ENCODE measurements at places on chromosomes 2 and 18.

DNA sequence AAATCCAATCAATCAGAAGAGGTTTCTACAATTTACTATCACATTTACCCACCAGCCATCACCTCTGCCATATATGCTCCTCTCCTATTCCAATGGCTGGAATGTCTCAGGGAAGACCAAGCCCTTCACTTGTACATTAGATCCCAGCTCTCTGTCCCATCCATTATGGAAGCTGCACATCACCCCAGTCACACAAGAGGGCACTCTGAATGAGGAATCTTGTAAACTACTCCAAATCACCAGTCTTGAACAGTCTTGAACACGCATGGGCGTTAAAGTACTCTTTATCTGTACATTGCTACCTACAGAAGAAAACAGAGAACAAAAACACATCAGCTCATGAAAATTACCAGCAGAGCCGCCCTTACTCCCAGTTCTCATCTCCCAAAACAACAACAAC is 38.7 kb downstream of the ZC3H8 start:
- DNase-seq: peak; percentile 3

- peak; percentile 91 for DNase-seq
Measured at GRCh38 chr2:25078170-25079049, 36.5 kb downstream of the EFR3B start.

- no peak for DNase-seq
Measured at GRCh38 chr18:32612651-32613050, 142.0 kb upstream of the GAREM1 start.

GRCh38 chr2:229176136-229176535 is 95.0 kb downstream of the PID1 start:
- DNase-seq: no peak

GRCh38 chr2:218501665-218502064 is 66.5 kb downstream of the USP37 start:
- DNase-seq: peak; percentile 65

DNA sequence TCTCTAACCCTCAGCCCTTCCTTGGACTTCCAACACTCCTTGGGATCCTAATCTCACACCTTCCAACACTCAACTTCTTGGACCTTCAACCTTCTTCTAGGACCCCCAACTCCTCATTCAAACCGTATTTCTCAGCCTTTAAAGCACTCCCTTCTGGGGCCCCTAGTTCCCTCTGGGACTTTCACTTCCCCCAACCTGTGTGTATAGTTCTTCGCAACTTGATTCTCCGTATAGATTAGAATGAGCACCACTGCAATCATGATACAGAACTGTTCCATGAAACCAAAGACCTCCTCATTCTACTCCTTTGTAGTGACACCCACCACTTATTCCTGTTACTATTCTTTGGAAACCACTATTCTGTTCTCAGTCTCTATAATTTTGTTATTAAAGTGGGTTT is 62.0 kb upstream of the NFU1 start:
- DNase-seq: no peak

DNA sequence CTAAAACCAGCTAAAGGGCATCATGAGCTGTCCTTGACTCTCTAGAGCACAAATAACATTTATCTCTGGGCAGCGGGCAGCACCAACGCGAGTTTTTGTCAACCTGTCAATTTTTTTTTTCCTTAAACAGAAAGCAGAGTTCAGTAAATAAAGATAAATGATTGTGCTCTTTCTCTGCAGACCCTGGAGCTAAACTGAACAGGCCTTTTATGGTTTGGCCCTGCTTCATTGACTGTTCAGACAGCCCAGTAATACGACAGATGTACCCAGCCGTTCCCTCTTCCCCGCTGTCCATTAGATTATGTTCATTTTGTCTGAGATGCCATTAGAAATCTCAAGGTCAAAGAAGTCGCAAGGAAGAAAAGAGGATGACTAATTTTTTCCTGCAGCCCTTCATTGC is 280.5 kb upstream of the PIK3C3 start:
- no peak for DNase-seq

DNA sequence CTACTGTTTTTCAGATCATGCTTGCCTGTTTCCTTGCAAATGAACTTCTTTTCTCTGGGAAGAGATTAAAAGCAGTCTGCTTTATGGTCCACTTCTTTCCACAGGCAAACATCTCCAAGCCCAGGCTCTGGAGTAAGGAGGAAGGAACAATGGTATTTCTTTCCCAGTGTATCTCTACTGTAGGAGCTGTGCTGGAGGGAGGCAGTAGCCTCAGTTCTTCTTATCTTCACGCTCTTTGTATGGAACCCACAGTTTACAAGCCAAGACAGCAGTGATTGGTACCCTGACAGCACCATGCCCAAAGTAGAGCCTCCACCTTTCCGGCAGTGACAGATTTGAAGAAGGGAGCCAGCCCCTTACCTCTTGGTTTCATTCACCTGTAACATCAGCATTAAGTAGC is 35.2 kb downstream of the SPOPL start:
- no peak for DNase-seq

GRCh38 chr2:219642465-219643083 is 15.1 kb downstream of the SLC4A3 start:
- peak; percentile 88 for DNase-seq

GRCh38 chr2:19574778-19575260 is 216.4 kb upstream of the OSR1 start:
- peak; percentile 91 for DNase-seq

DNA sequence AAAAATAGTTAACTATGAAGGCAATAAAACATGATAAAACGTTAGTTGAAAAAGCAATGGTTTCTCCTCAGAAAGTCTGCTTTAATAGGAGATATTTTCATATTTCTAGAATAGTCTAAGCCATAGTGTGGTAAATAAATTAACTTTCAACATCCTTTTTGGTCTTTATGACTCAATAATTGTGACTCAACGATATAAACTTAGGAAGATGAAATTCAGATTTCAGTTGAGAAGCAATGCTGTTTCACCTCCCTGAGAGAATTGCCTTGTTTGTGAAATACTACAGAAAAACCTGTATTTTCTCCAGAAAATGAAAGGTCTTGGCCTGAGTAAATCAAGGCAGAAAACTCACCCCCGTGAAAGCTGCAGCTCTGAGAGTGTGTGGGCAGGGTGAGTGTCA is 166.9 kb downstream of the ETAA1 start:
- DNase-seq: peak; percentile 36

DNA sequence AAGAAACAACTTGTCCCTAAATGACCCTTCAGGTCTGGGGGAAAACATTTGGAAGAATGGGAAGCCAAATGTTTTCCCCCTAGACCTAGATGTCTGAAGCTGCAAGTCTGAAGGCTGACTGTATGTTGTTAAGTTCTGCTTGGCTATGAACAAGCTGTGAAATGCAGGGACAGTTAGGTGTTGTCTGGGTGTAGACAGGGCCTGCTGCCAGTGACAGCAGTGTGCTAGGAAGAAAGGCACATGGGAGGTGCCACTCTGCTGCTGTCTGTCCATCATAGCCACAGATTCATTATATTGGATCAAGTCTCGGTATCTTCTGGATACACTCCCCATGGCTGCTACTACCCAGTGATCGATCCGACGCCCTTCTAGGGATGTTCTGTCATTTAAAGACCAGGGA is 265.9 kb upstream of the PXDN start:
- no peak for DNase-seq

GRCh38 chr2:29246383-29247300 is 131.4 kb downstream of the CLIP4 start:
- DNase-seq: no peak

DNA sequence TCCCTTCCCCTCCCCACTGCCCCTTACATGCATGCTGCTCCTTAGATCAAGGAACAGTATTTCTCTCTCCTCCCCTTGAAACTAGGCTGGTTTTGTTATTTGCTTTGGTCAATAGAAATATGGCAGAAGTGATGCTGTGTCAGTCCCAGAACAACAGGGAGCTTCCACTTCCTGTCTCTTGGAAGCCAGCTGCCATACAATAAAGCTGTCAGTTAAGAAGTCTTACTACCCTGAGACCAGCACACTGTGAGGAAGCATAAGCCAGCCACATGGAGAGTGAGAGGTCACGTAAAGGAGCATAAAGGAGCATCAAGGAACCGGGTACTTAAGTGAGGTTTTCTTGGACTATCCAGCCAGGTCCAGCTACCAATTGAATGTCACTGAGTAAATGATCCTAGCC is 126.6 kb downstream of the NOL4 start:
- no peak for DNase-seq

DNA sequence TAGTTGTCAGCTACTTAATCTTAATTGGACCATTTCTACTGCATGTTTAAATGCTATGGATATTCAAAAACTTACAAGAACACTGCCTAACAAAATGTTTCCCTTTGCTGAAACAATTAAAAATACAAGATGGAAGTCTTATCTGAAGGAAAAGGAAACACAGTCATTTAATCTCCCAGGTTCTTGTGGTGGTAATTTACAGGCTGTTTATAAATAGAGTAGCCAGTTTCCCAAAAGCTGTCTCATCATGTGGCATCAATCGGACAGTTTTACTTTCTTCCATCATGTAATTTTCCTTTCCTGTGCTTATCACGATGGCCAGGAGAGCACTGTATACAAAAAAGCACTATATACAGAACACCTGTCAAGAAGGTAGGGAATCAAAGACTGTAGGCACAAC is 368.1 kb downstream of the ZEB2 start:
- no peak for DNase-seq

- DNase-seq: peak; percentile 93
Measured at GRCh38 chr18:10010611-10011015, 96.8 kb downstream of the VAPA start.

- DNase-seq: no peak
Measured at GRCh38 chr2:229856413-229856812, 65.4 kb downstream of the TRIP12 start.

DNA sequence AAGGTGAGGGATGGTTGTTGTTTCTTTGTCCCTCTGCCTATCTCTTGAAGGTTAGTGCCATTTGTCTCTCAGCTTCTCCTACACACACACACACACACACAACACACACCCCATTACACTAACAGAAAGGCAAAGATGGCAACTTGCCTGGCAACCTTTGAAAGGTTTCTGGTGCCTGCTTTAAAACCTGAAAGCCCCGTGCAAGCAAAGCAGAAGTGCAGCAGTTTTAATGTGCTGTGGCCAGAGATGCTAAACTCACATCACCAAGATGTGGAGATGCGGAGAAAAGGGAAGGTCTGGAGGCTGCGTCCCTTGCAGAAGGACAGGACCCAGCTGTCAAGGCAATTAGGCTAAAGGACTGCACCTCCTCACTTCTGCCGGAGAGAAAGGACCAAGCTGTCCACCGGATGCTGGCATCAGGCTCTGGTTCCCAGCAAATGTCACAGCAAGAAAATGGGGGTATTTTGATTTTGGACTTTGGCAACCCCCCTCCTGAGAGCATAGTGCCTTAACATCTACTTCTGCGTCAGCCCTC is 196.4 kb downstream of the ARL4C start:
- DNase-seq: no peak

GRCh38 chr2:168948621-168949212 is 47.6 kb downstream of the G6PC2 start:
- DNase-seq: no peak

DNA sequence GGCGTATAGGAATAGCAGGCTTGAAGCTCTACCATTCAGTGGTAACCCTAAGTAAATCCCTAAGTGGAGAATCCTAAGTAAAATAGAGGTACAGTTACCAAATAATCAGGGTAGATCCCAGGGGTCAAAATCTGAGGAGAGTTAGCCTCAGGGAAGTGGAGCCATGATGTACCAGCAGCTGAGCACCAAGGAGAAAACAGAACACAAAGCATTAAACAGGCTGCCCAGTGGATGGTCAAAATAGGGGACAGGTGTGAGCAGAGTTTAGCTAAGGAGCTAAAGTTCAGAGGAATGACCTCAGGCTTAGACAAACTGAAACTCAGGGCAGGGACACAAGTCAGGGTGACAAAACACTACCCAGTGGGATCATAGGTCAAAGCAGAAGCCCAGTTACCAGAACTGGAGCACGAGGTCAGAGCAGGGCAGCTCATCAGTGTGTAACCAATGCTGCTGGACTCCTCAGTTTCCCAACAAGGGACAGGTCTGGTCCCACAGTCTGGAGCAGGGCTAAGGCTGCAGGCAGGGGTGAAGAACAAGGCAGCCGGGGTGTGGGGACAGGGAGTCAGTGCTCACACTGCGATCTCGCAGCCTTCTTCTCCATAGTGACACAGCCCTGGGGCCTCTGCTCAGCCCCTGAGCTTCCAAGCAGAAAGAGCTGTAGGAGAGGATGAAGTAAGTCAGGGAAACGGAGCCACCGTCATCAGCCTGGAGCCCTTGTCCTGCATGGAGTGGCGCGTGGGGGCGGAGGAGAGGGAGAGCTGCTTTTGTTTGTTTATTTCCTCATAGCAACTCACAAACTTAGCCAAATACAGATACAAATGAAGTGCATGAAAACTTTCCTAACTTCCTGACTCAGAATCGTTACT is 264.0 kb downstream of the MREG start:
- DNase-seq: peak; percentile 29

DNA sequence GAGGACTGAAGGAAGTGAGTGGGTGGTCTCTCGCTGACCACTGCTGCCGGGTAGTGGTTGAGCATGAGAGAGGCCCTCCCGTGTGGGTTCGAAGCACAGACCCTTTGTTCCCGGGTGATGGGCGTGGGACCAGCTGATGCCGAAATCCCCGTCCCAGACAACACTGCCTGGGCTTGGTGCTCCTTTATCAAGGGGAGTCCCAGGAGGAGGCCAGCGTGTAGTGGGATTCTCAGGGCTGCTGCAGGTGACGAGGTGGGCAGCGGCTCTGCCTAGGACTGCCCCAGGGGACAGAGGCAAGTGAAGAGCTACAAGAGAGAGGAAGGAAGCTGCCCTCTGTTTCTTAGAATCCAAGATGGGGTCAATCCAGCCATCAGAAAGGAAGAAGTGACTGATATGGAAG is 251.3 kb upstream of the PXDN start:
- DNase-seq: no peak

DNA sequence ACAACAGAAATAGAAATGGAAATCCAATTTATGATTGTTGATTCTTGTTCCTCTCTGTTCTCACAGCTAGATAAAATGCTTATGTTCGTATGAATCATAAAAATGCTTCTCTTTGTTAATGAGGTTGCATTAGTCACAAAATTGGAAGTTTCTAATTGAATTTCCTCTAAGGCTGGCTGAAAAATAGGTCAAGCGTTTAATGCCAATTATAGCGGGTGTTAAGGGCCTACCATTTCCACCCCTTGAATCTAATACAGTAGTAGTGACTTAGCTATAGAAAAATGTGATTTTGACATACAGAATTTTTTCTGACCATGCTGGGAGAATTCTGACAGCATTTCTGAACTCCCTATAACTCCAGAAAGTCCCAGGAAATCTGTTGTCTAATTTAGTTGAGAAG is 107.1 kb downstream of the TTN start:
- peak; percentile 12 for DNase-seq

DNA sequence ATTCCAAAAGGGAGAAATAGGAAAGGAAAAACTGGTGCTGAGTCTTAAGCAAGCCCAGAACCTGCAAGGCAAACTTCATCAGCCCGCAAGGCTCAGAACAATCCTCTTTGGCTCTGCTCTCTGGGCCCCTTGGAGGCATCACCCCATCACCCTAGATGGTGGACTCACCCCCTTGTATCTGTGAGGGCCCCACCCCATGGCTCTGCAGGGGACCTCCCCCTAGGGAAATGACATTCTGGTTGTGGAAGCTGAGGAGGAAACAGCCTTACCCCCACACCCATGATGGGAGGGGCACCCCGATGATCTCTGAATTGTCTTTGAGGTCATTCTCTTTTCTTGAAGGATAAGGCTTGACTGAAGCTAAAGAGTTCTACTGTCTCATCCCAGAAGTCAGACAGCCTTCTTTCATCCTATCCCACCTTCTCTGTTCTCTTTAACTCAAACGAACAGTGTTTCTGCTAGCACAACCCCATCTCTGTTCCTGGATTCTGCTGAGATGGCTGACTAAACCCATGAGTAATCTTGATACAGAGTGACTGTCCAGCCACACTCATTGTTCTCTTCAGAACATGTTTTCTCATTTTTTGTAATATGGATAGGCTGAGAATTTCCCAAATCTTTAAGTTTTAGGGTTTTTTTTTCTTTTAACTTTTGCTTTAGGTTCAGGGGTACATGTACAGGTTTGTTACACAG is 492.1 kb upstream of the MYT1L start:
- no peak for DNase-seq
